Fibroblast of skin of scalp (primary cell): ENCODE measurements at places on chromosomes 7 and 10.
A peak's percentile ranks its signal among the peaks of the same experiment; 100 is the strongest.

- no peak for DNase-seq
Observed at GRCh38 chr7:8147760-8148463, 114.1 kb downstream of the ICA1 start.

DNA sequence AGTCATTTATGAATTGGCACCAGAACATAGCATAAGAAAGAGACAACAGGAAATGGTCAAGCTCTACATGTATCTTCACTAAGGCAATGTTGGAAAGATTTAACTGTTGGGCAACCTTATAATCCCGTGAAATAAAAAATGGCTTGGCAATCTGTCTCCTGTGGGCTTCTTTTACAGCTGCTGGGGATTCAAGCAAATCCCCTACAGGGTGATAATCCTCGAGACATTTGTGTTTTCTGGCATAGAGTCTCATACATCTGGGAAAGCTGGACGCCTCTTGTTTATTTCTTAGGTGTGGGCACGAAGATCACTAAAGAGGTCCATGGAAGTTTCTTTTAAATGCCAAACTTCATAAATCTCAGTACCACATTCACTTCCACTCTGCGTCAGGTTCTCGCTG lies 82.2 kb upstream of the GPR141 start:
- no peak for DNase-seq

GRCh38 chr7:70972693-70973092 lies 159.3 kb upstream of the GALNT17 start:
- no peak for DNase-seq

GRCh38 chr10:70074165-70074564 lies 21.5 kb downstream of the MACROH2A2 start:
- DNase-seq, result peak; percentile 34

GRCh38 chr7:102927312-102927933 lies 14.6 kb downstream of the LRRC17 start:
- DNase-seq, result peak; percentile 20

DNA sequence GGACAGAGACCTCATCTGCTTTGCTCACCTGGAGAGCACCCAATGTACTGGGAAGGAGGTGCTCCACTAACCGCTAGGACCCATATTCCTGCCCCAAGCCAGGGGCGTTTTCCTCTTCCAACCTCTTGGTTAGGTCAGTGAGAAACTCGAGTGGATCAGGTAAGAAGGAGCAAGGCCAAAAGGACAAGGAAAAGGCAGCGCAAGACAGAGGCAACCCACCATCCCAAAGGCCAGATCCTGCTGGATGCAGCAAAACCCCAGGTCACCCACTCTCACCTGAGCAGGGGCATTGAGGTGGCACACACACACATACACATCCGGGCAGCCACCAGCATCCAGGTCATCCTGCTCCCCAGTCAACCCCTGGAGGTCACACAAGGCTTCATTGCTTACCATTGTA lies 105.1 kb downstream of the GRID1 start:
- DNase-seq, result no peak

- DNase-seq, result no peak
Observed at GRCh38 chr7:96416116-96416515, 94.2 kb upstream of the SLC25A13 start.

DNA sequence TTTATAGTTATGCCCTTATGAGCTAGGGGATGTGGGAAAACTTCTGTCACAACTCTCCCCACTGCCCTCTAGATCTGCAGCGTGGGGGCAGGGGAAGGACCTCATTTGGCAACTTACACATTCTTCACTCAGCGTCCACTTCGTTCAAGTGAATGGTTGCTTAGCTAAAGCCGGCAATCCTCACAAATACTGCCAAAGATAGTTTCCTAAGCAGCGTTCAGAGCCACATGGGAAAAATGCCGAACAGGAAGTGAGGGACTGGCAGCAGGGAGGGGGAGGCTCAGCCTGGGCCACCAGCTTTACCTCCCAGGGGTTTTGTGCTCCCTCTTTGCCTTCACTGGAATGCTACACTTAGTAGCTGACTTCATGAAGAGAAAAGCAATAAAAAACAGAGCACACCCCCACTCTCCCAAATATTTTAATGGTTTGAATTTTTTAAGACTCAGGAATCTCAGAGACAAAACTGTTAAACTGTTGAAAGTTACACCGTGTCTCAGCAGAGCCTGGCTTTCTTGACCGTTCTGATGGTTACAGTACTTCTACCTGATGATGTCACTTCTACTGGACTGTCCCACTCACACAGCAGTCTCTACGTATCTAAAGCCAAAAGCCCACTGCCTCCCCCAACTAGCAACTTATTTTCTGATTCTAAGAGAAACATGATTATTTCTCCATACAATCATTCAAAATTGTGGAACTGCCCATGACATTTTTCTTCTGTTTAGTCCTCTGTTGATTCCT lies 10.4 kb downstream of the GRM3 start:
- peak; percentile 3 for DNase-seq

GRCh38 chr10:63549810-63550209 lies 28.6 kb downstream of the REEP3 start:
- no peak for DNase-seq

GRCh38 chr10:101176577-101176976 lies 45.5 kb downstream of the TLX1 start:
- DNase-seq, result no peak

DNA sequence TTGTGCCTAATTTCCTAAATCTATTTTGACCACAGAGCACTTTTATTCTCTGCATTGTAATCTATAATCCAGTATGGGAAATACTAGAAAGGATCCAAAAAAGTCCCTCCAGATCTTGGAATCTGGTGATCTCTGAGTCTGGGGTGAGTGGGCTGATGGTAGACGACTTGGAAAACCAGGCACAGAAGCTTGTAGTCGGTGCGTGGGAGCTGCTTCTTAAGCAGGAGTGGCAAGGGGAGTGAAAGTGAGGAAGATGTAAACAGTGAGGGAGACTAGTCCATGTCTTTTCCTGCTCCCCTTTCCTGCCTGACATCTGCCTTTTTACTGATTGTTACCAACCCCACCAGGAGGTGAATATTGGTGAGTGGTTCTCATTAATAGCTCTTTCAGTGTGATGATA lies 6.8 kb downstream of the AUTS2 start:
- DNase-seq, result no peak

- DNase-seq, result no peak
Observed at GRCh38 chr10:10149899-10150298, 867.8 kb upstream of the CELF2 start.

GRCh38 chr7:142795339-142795863 lies 24.6 kb downstream of the PRSS2 start:
- DNase-seq, result no peak

- DNase-seq, result no peak
Observed at GRCh38 chr10:21249435-21249834, 276.0 kb downstream of the SKIDA1 start.
